Uterus (tissue), 4 donors: ENCODE measurements at places on chromosomes 3 and 15.

DNA sequence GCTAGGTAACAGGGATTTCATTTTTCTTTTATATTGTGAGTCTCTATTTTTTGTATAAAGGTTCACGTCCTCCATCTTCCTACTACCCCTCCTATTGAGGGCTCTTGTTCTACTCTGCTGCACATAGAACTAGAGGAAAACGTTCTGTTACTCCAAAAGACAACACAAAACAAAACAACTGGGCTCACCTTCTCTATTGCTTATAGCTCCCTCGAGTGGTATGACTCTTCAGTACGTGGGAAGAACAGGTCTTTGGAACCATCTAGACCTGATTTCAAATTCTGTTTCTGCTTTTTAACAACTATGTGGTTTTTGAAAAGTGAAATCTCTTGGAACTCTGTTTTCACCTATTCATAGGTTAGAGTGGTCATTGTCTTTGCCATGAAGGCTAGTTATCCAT lies 515.3 kb downstream of the SOX2 start:
- H3K4me1 ChIP-seq = no peaks in the 10 kb centered on the region
- no peak for DNase-seq
- H3K4me3 ChIP-seq = no peak overlapping the region
- no peaks in the 10 kb centered on the region for H3K36me3 ChIP-seq
- no peaks in the 10 kb centered on the region for H3K27me3 ChIP-seq

- H3K4me1 ChIP-seq = no peaks in the 10 kb centered on the region
- no peak for DNase-seq
- H3K27ac ChIP-seq = no peak overlapping the region
- H3K27me3 ChIP-seq = no peaks in the 10 kb centered on the region
- H3K4me3 ChIP-seq = no peak overlapping the region
Measured at GRCh38 chr3:139617672-139618268, 60.0 kb downstream of the NMNAT3 start.

DNA sequence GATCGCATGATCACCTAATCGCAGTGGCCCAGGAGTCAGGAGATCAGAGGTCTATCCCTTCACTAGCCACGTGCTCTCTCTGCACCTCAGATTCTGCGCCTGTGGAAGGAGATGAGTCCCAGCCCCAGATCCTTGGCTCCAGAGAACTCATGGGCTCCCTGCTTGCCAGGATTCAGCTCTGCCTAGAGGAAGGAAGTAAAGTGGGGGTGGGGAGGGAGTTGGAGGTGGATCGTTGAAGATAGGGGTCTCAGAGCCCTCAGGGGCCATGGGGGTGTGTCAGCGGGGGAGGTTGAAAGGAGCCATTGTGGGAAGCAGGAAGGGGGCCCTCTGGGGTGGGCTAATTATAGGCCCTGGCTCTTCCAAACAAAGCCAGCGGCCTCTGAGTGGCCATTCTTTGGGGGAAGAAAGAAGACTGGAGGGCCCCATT lies 11.3 kb upstream of the STRA6 start:
- no peak overlapping the region for H3K4me3 ChIP-seq
- no peak overlapping the region for H3K27ac ChIP-seq
- H3K36me3 ChIP-seq = no peaks in the 10 kb centered on the region
- DNase-seq = no peak
- no peaks in the 10 kb centered on the region for H3K27me3 ChIP-seq

DNA sequence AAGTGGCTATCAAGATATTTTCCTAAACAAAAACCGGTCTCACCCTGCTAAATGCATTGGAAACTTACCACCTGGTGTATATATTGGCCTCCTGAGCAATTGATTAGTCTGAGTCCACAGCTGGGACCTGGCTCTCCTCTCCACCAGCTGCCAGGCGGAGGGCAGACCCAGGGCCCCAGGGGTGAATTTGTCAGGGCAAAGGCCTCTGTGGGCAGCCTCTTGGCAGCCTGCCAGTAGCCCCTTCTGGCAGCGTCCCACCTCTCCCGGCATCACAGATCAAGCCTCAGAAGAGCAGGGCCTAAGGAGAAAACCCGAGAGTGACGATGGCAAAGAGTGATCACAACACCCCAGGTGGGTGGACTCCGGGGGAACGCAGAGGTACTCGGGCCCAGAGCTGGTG lies 43.0 kb upstream of the IDH2 start:
- H3K4me3 ChIP-seq = no peak overlapping the region
- H3K4me1 ChIP-seq = no peaks in the 10 kb centered on the region
- no peaks in the 10 kb centered on the region for H3K27me3 ChIP-seq
- H3K36me3 ChIP-seq = no peaks in the 10 kb centered on the region
- H3K27ac ChIP-seq = no peak overlapping the region
